Stimulated activated CD4-positive, alpha-beta T cell treated with anti-CD3 and anti-CD28 coated beads, Interleukin-1b, Interleukin-23, amount 100 ng/mL, for 48 hours (primary cell): ENCODE measurements at places on chromosomes 1 and 21.

GRCh38 chr21:43874085-43874805 lies 9.2 kb downstream of the AGPAT3 start:
- DNase-seq = no peak

DNA sequence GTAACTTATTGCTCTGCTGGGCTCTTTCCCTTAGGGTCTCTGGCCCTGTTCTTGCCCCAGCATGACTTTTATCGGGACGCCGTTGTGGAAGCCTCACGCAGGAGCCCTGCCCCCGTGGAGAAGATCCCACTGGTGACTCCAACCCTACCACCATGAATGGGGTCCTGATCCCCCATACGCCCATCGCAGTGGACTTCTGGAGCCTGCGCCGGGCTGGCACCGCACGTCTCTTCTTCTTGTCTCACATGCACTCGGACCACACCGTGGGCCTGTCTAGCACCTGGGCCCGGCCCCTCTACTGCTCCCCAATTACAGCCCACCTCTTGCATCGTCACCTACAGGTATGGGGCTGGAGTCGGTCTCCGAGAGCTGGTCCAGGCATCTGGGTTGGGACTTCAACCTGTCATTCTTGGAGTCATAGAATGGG lies 322 bp downstream of the DCLRE1B start:
- DNase-seq = peak; percentile 20

GRCh38 chr1:208251911-208252835 lies 8.0 kb upstream of the PLXNA2 start:
- no peak for DNase-seq

DNA sequence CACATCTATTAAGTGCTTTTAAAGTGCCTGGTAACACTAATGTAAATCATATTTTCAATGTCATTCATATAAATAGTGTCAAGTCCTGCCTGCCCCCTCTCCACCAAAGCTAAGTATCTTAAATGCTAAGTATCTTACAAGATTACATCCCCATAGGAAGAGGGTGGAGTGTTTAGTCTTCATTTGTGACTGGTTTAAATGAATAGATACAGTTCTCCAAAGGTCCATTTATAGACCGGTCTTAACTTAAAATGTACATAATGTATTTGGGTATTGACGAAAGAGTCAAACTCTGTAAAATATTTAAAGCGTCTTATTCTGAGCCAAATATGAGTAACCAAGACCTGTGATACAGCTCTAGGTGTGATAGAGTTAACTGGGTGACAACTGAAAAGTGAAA lies 60.2 kb downstream of the POU2F1 start:
- DNase-seq = no peak

DNA sequence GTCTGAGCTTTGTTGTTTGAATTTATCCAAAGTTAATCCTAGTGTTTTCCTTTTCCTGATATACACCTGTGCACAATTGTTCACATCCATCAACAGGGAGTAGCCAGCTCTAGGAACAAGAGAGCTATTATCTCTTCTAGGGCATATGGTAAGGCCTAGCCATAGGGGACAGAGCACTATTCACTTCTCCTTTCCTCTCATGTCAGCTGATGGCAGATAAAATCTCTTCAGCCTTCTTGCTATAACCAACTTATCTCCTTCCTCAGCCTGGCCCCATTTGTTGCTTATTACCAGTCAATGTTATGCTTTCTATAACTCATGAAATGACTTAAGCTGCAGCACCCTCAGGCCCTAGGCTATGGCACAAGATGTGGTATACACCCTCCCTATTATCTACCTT lies 38.9 kb downstream of the PATJ start:
- no peak for DNase-seq

GRCh38 chr1:197559655-197560054 lies 215.6 kb downstream of the DENND1B start:
- DNase-seq = no peak

DNA sequence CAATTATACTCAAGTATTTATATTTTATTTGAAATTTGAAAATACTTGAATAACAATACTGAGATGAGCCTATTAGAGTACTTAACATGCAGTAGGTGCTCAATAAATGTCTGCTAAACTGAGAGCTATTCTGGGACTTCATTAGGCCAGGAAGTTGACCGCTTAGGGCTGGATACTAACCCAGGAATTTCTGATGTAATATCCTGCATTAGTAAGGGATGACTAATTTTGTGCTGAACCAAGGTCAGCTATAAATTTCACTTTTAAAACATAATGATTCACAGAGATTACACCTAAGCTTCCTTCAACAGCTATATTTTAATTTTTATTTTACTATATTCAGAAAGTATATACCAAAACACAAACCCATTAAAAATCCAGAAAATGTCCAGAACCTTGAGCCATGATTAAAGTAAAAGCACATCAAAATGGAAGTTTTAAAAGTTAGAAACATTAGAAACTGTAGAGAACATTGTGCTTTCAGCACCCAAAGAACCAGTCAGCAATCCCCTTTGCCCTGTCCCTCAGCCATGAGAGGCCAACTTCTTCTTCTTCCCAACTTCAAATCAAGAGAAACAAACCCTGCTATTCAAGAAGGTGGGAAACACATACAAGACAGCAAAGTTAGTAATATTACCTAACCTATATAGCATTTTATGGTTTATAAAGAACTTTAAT lies 35.4 kb downstream of the WNT2B start:
- no peak for DNase-seq

- no peak for DNase-seq
These were observed 82.1 kb upstream of the F3 start for GRCh38 chr1:94623560-94624148.

GRCh38 chr1:228048659-228049298 lies 33.7 kb upstream of the ARF1 start:
- no peak for DNase-seq

GRCh38 chr1:211603191-211603701 lies 24.3 kb upstream of the SLC30A1 start:
- DNase-seq = no peak

GRCh38 chr1:82260051-82260450 lies 459.3 kb downstream of the ADGRL2 start:
- DNase-seq = no peak

GRCh38 chr1:100543640-100544039 lies 5.7 kb downstream of the GPR88 start:
- DNase-seq = peak; percentile 49

GRCh38 chr1:156754219-156754618 lies 2.7 kb upstream of the HDGF start:
- DNase-seq = no peak

- DNase-seq = no peak
These were observed 43.9 kb downstream of the SUSD4 start for GRCh38 chr1:223319905-223320580.

DNA sequence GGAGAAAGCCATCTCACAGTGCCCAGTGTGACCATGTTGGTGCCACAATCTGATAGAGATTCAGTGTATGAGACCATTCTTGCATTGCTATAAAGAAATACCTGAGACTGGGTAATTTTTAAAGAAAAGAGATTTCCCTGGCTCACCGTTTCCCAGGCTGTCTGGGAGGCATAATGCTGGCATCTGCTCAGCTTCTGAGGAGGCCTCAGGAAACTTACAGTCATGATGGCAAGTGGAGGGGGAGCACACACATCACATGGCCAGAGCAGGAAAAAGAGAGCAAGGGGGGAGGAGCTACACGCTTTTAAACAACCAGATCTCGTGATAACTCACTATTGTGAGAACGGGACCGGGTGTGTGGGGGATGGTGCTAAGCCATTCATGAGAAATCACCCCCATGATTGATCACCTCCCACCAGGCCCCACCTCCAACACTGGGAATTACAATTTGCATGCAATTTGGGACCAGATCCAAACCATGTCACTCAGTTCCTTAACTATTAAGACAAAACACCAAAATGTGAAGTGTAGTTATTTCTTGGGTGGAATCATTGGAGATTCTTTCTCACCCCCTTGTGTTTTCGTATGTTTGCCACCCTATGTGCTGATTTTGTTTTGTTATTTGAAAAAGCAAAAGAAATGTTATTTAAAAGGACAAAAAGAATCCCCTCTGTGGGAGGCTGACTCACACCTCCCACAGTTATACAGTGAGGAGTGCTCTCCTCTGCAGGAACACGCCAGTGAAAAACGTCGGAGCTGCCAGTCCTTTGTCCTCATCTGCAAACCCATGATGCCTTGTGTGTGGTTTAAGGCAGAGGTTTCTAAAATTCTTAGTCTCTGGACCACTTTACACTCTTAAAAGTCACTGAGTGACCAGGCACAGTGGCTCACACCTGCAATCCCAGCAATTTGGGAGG lies 46.9 kb upstream of the IFNLR1 start:
- no peak for DNase-seq

DNA sequence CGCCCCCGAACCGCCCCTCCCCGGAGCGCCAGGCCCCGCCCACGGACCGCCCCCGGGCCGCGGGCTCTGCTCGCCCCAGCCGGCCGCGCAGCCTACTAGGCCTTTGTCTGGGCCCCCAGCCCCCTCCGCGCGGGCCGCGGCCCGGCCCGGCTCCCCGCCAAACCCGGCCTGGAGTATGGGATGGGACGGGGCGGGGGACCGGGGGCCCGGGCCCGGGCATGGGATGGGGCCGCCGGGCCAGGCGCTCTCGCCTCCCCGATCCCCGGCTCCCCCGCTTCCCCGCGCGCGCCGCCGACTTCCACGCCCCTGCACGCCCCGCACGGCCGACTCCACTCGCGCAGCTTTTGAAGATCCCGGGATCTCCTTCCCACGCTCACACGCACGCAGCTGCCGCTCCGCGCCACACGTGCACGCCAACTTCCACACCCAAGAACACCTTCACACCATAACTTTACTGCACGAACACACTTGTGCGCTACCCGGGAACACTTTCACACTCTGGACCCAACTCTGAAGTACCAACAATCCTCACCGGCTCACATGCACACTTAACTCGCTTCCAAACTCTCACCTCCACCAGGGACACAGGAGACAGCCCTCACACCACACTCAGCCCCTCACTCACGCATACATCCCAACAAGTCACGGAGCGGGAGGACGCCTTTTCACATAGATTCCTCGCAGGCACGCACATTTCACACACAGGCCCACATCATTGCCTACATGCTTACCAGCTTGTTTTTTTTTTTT lies 437 bp upstream of the HSPG2 start:
- peak; percentile 47 for DNase-seq

DNA sequence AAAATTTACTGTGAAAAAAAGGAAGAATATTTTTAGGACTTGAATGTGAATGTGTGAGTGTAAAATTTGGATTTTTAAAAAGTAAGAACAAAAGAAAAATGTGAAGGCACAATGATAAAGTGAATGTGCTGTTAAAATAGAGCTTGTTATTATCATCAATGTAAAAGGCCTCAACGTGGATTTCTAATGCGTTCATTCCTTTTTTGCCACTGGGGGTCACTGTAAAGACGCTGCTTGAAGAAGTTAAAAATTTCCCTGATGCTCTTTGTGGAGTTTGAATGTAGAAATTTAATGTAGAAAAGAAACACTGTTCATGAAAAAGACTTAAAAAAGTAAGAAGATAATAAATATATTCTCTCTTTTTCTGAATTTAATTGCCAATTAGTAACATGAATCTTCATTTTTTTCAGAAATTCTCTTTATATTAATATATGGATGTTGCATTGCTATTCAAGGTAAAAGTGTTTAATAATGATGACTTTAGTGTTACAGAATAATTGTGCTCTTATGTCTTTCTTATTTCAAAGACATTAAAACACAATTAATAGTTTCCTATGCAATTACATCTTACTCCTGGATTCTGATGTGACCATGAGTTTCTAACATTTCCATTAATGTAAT lies 161.5 kb downstream of the DNM3 start:
- no peak for DNase-seq

GRCh38 chr1:209227171-209227570 lies 356.3 kb upstream of the CAMK1G start:
- no peak for DNase-seq

GRCh38 chr1:30706528-30706927 lies 16.9 kb downstream of the MATN1 start:
- no peak for DNase-seq

DNA sequence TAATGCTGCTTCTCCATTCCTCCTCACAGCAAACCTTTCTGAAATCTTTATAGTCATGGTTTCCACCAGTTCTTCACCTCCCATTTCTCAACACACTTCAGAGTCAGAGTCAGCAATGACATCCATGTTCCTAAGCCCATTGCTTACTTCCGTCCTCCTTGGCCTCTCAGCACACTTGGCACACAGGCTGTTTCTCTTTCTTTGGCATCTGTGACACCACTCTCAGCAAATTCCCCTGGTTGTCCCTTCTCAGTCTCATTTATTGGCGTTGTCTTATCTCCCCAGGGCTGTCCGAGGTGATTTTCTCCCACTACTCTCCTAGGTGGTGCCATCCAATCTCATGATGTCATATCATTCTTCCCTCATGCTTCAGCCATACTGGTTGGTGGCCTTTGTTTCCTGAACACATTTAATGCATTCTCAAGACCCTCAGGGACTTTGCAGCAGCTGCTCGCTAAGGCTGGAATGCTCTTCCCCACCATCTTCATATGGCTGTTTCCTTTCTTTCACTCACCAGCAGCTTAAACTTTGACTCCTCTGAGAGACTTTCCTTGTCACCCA lies 3.3 kb upstream of the LGALS8 start:
- DNase-seq = no peak

DNA sequence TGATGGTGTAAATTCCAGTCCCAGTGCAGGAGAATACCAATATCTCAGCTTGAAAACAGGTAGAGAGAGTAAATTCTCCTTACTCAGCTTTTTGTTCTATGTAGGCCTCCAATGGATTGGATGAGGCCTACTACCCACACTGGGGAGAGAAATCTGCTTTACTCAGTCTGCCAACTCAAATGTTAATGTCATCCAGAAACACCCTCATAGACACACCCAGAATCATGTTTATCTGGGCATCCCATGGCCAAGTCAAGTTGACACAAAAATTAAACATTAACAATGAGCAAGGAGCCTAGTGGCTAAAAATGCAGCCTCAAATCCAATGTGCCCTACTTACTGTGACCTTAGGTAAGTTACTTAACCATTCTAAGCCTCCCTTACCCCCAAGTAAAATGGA lies 6.9 kb upstream of the HLX start:
- DNase-seq = no peak

DNA sequence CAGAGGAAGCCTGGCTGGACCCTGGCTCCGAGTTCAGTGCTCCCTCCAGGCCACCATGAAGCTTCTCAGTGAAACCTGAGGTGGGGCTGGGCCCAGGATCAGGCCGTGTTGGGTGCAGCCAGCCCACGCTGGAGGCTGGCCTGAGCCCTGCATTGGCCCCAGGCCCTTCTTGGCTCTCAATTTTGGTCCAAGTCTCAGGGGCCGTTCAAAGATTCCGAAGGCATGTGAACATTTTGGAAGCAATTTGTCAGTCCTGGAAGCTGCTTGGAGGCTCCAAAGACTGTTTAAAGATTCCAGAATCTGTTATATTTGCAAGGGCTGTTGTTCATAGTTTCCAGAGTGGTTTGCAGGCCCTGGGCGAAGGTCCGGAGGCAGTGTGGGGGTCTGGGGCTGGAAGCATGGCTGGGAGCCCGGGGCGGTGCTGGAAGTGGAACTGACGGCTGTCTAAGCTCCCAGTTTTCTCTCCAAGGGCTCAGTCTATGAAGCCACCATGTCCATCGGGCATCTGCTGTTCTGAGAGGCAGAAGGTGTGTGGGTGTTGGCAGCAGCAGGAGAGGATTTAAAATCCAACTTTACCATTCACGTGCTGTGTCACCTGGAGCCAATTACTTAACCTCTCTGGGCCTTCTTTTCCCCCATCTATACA lies 104.9 kb downstream of the EPHB2 start:
- DNase-seq = no peak

- no peak for DNase-seq
These were observed 5.1 kb downstream of the PEF1 start for GRCh38 chr1:31639543-31639942.
